ENCODE measurements at places on chromosomes 12 and 14.
A peak's percentile ranks its signal among the peaks of the same experiment; 100 is the strongest.

- H3K27ac ChIP-seq: no peak overlapping the region
- no peaks in the 10 kb centered on the region for H3K4me1 ChIP-seq
- H3K36me3 ChIP-seq: no peaks in the 10 kb centered on the region
These were observed 44.3 kb downstream of the ATP23 start for GRCh38 chr12:57985685-57986084.

DNA sequence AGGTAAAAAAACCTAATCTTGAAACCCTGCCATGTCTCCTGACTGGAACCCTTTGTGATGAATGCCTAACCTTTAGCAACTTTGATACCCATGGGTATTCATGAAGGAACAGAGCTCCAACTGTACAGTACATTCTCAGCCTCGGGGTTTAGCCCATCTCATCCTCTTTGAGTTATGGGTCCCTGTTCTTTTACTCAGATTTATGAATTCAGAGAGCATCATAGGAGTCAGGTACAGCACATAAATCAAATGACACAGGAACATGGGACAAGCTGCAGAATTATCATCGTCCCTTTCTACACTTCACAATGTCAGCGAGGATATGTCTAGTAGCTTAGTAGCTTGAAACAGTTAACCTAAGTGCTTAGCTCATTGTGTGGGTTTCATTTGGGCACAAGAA, 527.4 kb downstream of the NOVA1 start:
- H3K27ac ChIP-seq: no peak overlapping the region
- no peak for DNase-seq
- no peaks in the 10 kb centered on the region for H3K27me3 ChIP-seq
- H3K36me3 ChIP-seq: no peaks in the 10 kb centered on the region

DNA sequence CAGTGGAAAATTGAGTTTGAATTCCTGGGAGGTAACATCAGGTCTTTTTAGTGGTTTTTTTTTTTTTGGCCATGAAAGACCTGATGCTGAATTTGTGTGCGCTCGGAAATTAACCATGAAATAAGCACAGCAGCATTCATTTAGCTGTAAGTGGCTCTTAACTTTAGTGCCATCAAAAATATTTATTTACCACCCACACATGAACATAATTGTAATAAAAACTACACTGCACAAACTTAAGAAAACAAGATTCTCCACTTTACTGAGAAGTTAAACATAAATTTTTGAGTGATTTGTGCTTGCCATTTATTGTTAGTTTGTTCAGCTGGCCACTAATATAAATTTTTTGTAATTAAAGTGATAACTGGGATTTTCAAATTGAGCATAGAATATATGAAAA, 2.4 kb downstream of the SLC41A2 start:
- H3K4me3 ChIP-seq: no peak overlapping the region
- H3K27ac ChIP-seq: no peak overlapping the region
- no peaks in the 10 kb centered on the region for H3K27me3 ChIP-seq
- DNase-seq: no peak

GRCh38 chr12:61009192-61009591, 1251.0 kb upstream of the USP15 start:
- H3K36me3 ChIP-seq: no peaks in the 10 kb centered on the region
- no peaks in the 10 kb centered on the region for H3K4me1 ChIP-seq
- no peak overlapping the region for H3K27ac ChIP-seq
- no peaks in the 10 kb centered on the region for H3K27me3 ChIP-seq

DNA sequence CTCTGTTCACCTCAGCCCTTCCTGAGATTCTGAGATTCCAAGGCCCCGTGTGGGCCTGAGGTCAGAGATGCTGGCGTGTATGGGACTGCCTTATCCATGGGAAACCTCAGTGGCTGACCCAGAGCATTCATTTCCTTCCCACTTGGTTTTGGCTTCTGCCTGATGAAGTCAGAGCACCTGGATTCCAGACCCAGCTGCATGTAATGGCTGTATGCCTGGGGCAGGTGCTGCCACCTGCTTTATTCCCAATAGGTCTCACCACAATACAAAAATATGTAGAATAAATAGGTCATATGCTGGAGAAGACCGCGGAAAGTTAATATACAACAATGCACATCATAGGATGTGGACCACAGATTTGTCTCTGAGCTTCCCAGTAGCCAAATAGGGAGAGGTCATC, 25.6 kb downstream of the FIGNL2 start:
- no peak for DNase-seq
- H3K27me3 ChIP-seq: no peaks in the 10 kb centered on the region
- H3K27ac ChIP-seq: peak overlapping the region; percentile 30
- no peaks in the 10 kb centered on the region for H3K4me1 ChIP-seq
- H3K36me3 ChIP-seq: no peaks in the 10 kb centered on the region
- H3K4me3 ChIP-seq: no peak overlapping the region

DNA sequence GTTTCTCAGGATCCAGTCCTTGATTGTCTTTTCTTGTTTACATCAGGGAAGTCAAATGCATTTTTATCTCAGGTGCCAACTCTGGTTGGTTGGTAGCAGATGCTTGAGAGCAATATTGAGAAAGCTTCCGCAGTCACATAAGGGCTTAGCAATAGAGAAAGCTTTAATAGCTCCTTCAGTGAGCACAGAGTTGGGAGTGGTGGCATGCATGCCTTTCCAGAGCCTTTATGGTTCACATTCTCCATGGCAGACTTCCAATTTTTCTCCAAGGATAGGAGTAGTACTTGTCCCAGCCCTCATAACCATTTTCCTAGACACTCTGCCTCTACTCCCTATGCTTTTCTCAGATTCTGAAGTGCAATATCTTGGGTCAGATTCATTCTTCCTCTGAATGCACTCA, 280.4 kb downstream of the AEBP2 start:
- H3K27me3 ChIP-seq: no peaks in the 10 kb centered on the region
- no peaks in the 10 kb centered on the region for H3K4me1 ChIP-seq
- H3K36me3 ChIP-seq: no peaks in the 10 kb centered on the region
- H3K4me3 ChIP-seq: no peak overlapping the region

DNA sequence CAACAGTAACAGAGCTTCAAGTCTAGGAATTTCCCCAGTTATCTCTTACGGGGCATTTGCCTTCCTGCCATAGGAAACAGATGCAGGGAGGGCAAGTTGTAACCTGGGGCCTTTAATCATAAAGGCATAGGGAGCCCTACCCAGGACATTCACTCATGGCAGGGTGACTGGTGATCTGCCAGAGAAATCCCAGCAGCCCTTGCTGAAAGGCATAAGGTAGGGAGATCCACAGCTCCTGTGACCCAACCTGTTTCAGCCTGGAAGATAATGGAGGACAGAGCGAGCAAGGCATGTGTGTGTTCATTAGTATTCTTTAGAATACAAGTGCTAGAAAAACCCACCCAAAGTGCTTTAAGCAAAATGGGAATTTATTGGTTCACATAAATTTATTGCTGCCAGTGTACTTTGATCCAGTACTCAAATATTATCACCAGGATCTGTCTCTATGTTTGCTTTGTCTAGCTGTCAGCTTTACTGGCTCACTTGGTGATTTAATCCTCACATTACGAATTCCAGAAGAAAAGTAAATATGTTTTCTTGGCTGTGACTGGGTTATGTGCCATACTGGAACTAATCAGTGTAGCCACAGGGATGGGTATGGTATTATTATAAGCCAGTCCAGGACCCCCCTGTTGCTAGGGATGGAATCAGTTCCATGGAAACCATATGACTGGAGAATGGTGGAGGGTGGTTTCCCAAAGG, 21.1 kb upstream of the AKAP6 start:
- no peak for DNase-seq
- peaks cover 9% of the 10 kb centered on the region for H3K4me1 ChIP-seq
- peak overlapping the region; percentile 23 for H3K27ac ChIP-seq
- no peaks in the 10 kb centered on the region for H3K36me3 ChIP-seq
- no peaks in the 10 kb centered on the region for H3K27me3 ChIP-seq

GRCh38 chr12:69844416-69844815, 19.4 kb downstream of the MYRFL start:
- H3K4me3 ChIP-seq: no peak overlapping the region
- H3K4me1 ChIP-seq: no peaks in the 10 kb centered on the region
- H3K27ac ChIP-seq: no peak overlapping the region
- H3K36me3 ChIP-seq: no peaks in the 10 kb centered on the region
- H3K27me3 ChIP-seq: no peaks in the 10 kb centered on the region

DNA sequence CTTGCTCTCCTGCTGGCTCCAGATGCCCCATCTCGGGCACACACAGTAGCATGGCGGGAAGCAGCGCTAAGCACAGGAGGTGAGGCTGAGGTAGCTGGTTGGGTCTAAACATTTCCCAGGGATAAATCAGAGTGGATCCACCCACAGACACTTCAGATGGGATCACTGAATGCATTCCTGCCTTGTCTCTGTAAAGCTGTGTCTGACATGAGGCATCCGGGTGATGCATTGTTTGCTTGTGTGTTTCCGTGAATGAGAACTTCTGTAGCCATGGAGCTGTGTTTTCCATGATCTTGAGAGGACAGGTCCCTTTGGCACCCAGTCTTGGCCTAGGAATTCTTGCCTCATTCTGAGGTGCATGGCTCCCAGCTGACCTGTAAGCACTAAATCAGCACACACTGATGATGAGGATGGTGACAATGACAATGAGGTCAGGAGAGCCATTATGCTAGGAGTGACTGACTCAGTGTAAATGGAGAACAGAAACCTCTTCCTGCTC, 6.7 kb upstream of the KRT75 start:
- no peaks in the 10 kb centered on the region for H3K4me1 ChIP-seq
- H3K27me3 ChIP-seq: no peaks in the 10 kb centered on the region
- DNase-seq: no peak
- no peaks in the 10 kb centered on the region for H3K36me3 ChIP-seq

DNA sequence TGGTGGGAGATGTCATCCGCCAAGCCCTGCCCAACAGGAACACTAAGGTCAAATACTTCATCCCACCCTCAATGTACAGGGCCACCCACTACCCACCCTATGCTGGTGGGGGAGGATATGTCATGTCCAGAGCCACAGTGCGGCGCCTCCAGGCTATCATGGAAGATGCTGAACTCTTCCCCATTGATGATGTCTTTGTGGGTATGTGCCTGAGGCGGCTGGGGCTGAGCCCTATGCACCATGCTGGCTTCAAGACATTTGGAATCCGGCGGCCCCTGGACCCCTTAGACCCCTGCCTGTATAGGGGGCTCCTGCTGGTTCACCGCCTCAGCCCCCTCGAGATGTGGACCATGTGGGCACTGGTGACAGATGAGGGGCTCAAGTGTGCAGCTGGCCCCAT, 3.5 kb downstream of the B3GNT4 start:
- H3K27me3 ChIP-seq: no peaks in the 10 kb centered on the region
- no peak overlapping the region for H3K27ac ChIP-seq
- DNase-seq: no peak
- no peak overlapping the region for H3K4me3 ChIP-seq
- no peaks in the 10 kb centered on the region for H3K4me1 ChIP-seq

DNA sequence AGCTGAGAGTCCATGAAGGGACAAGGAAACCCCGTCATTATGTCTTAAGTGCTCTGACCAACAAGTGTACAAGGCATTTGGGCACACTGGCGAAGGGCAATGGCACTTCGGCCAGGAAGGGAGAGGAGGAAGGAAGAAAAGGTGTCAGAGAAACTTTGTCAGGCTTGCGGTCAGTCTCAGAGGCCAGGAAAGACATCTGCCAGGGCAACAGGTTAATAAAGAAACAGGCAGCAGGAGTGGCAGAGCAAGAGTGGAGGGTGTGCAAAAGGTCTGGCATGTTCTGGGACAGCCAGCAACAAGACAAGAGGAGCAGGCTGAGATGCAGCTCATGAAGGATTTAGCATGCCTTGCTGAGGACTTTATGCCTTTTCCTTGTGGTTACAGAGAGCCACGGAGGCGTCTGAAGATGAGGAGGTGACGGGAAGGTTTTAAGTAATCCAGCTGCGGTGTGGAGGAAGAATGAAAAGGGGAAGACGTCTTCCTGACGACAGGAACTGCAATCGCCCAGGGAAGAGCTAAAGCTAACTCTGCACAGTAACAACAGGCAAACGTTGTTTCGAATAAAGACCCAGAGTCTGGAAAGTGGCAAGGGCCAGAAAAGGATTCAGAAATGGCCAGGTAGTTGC, 13.1 kb downstream of the APPL2 start:
- no peaks in the 10 kb centered on the region for H3K27me3 ChIP-seq
- H3K4me3 ChIP-seq: no peak overlapping the region
- H3K27ac ChIP-seq: no peak overlapping the region
- no peaks in the 10 kb centered on the region for H3K4me1 ChIP-seq

- DNase-seq: no peak
- H3K27ac ChIP-seq: no peak overlapping the region
- no peaks in the 10 kb centered on the region for H3K36me3 ChIP-seq
These were observed 46.9 kb downstream of the EFCAB11 start for GRCh38 chr14:89907655-89908054.

- H3K4me1 ChIP-seq: no peaks in the 10 kb centered on the region
- H3K27ac ChIP-seq: no peak overlapping the region
These were observed 498.2 kb downstream of the GLT1D1 start for GRCh38 chr12:129351481-129351880.

- no peak for DNase-seq
- H3K4me1 ChIP-seq: no peaks in the 10 kb centered on the region
- no peak overlapping the region for H3K27ac ChIP-seq
- H3K36me3 ChIP-seq: no peaks in the 10 kb centered on the region
These were observed 14.9 kb downstream of the ITGA7 start for GRCh38 chr12:55692631-55693322.

DNA sequence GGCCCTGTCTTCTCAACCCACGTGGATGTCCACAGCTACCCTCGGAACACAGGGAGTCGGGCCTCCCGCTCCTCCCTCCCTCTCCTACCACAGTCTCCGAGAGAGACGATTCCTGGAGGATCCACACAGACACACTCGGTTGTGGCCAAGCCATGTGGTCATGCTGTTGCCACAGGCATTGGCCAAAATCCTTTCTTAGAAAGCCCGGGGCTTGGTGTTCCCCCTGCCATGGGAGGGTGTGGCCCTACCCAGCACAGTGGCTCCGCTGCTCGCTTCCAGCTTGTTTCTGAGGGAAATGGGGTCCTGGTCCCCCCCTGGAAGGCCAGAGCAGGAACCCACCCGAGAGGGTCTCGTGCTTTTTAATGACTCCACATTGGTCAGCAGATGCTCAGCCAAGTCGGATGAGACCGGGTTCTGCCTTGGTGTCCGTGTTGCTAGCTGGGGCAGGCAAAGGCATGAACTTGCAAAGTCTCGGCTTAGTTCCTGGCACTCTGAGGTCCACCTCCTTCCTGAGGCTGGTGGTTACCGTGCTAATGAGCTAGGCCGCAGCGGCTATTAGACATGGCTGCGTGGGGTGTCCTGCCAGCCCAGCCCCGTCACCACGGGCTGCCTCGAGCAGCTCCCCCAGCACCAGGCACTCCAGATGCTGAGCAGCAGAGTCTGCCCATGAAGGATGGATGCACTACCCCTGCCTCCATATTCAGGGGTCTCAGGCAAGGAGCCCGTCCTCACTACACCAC, 46.8 kb upstream of the MEG3 start:
- no peak overlapping the region for H3K4me3 ChIP-seq
- no peaks in the 10 kb centered on the region for H3K36me3 ChIP-seq
- H3K27ac ChIP-seq: no peak overlapping the region

All from pancreas (tissue), 10 donors.